ENCODE measurements at places on chromosomes 2 and 18.

DNA sequence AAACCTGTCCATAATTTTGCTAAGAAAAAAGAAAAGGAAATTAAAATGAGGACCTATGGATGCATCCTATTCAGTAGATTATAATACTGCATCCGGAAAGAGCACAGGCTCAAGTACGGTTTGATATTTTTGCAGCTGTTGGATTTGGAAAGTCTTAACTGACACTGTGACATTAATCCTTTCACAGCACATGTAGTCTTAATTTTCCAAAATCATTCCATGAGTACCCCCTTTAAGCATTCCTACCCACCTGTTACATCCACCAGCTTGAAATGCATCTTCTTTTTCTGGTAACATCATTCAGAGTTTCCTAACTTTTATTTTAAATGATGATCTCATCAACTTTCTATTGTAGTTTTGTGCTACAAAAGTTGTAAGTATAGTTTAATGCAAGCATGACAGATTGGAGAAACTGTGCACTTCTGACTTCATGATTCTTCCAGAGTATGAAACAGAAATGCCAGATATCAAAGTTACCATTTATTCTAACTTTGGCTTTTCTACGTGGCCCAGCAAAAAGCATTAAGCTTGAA, 113.5 kb downstream of the ESCO1 start:
- no peak for DNase-seq

- no peak for DNase-seq
Observed at GRCh38 chr18:74525741-74526140, 8.6 kb upstream of the CNDP1 start.

DNA sequence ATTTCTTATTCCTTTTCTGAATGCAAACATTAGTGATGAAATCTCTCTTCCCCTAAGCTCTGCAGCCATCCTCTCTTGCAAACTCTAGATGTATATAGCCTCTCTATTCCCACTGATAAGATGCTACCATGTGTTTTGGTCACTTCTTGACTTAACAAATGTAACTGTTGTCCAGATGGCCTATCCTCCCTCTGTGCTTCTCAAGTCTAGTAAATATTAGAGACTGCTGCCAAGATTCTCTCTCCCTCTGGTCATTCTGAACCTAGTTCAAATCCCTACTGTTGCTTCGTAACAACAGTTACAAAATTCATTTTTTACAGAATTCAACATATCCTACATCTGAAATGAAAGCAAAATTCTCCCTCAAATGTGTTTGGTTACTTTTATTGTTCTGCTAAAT, 156.6 kb downstream of the TXNL1 start:
- DNase-seq = no peak

DNA sequence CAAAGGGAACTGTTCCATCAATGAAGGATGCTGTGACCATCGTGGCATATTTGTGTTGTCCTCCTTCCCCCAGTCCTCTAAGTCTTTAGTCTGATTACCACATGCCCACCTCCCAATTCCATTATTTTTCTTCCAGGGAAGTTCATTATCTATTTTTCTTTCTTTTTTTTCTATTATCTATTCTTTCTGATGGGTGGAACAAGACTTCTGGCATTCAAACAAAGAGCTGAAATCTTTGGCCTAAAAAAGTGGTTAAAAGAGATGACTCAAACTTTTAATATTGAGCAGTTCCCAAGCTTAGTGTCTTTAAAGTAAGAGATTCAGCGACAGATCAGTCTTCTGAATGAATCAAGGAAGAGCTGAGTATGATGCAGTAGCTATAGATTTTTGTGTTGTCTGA, 66.6 kb downstream of the DIS3L2 start:
- no peak for DNase-seq

DNA sequence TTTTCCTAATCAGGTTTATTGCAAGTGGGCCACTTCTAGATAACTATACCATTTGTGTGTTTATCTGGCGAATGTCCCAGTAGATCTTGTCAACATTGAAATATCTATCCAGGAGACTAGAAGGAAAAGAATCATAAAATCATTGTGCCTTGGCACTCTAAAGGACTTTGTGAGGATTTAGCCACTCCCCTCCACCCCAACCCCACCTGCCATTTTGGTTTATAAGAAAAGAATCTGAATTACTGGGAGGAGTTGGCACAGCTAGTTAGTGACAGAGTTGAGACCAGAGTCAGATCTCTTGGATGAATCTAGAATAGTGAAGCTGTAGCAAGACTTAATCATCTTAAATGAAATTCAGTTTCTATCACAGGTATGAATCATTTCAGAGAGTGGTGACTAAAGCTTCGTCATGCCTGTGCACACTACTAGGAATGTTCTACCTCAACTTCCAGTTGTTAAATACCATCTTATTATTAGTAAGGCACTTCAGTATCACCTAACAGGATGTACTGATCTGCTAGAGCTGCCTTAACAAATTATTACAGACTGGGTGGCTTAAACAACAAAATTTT, 212.7 kb upstream of the SLC14A2 start:
- DNase-seq = peak; percentile 26

All from non-pigmented ciliary epithelial cell (primary cell).